ENCODE measurements at places on chromosomes 6 and 20. TPM values are rescaled to one million over a fixed set of nuclear protein-coding genes. Genes with fewer than 3 reads are reported as not detected.

TREML1 gene
- not detected for total RNA-seq

NOX3 gene
- not detected for total RNA-seq

DNA sequence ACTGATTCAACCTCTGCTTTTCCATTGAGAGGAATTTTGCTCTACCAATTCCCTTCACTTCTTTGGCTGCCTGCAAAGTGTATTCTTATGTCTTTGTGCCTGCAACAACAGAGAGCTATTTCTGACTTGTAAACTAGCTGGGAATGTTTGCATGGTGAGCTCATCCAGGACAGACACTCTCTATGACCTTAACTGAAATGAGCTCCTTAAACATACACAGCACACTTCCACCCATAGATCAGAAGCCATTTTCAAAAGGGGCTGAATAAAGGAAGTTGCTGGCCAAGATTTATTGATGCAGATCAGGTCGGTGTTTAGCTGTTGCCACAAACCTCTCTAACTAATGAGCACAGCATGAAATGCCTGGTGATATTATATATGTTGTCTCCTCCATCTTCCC, 377.7 kb downstream of the BTBD9 start:
- no peak for DNase-seq
- H3K4me1 ChIP-seq: peaks cover 21% of the 10 kb centered on the region
- no peak overlapping the region for H3K27ac ChIP-seq
- H3K4me3 ChIP-seq: no peak overlapping the region

DNA sequence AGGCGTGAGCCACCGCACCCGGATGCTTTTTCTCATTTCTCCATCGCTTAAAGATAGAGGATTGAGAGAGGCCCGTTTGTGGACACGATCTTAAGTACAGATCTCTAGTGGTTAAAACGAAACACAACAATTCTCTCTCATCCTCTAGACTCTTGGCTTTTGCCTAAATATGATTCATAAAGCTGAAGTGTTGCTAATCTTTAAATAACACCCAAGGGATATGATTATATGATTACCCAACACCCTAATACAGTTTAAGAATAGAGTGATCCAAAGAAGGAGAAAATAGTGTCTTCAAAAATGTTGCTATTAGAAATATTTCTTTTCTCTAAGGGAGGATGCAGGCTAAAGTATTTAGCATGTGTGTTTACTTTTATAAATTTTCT, 50.4 kb downstream of the MTHFD1L start:
- no peak overlapping the region for H3K4me3 ChIP-seq
- H3K4me1 ChIP-seq: no peaks in the 10 kb centered on the region
- no peaks in the 10 kb centered on the region for H3K27me3 ChIP-seq
- DNase-seq: no peak

GRCh38 chr6:115514656-115515055, 546.0 kb downstream of the FRK start:
- H3K4me1 ChIP-seq: no peaks in the 10 kb centered on the region
- no peak overlapping the region for H3K27ac ChIP-seq
- no peak for DNase-seq
- no peaks in the 10 kb centered on the region for H3K36me3 ChIP-seq
